ENCODE measurements at places on chromosomes 12 and 14. TPM values are rescaled to one million over a fixed set of nuclear protein-coding genes. Genes with fewer than 3 reads are reported as not detected.

Gene GSG1
- total RNA-seq: not detected

Gene ATP6V1D
- total RNA-seq: 31.7 TPM

Gene DDX54
- 107 TPM for total RNA-seq

Gene ANO4
- not detected for total RNA-seq

Gene KRT80
- not detected for total RNA-seq

Gene CCND2
- 255 TPM for total RNA-seq

Gene LARP4
- total RNA-seq: 64.0 TPM

- no peaks in the 10 kb centered on the region for H3K27me3 ChIP-seq
Observed at GRCh38 chr12:109870648-109871047, 9.7 kb downstream of the GLTP start.

DNA sequence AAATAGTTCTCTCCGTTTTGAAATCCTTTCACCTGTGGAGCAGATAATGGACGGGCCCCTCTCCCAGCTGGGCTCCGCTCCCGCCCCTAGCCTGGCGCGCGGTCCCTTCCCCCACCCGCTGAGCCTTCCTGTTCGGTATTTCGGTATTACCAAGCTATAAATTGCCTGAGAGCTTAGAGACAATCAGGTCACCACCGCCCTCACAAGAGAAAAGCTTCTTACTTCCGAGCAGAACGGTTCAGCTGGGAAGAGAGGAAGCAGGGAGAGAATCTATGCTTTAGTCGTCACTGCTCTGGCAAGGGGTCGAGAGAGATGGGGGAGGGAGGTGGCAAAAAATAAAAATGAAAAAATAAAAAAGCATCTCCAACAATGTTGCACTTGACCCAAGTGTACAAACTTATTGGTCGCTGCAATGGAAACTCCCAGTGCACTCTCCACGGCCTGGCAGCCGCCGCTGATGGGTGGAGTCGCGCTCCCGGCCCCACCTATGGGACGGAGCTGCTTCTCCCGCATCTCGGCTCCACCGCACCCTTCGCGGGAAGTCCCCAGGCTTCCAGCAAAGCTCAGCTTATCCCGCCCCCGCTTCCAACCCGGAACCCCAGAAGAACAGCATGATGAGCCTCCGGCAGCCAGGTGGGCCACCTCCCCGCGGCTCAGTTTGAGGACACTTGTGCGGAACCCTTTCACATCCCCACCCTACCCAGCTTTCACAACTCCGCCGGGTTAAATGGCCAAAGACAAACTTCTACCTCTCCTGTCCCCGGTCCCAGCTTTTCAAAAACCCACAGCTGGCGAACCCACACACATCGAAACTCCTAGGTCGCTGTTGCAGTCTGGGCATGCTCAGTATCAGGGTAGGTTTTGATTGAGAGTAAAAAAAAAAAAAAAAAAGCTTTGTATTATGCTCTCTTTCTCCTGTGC is 832 bp upstream of the SYT1 start:
- H3K4me3 ChIP-seq: no peak overlapping the region
- DNase-seq: no peak
- H3K4me1 ChIP-seq: no peaks in the 10 kb centered on the region
- no peak overlapping the region for H3K27ac ChIP-seq

DNA sequence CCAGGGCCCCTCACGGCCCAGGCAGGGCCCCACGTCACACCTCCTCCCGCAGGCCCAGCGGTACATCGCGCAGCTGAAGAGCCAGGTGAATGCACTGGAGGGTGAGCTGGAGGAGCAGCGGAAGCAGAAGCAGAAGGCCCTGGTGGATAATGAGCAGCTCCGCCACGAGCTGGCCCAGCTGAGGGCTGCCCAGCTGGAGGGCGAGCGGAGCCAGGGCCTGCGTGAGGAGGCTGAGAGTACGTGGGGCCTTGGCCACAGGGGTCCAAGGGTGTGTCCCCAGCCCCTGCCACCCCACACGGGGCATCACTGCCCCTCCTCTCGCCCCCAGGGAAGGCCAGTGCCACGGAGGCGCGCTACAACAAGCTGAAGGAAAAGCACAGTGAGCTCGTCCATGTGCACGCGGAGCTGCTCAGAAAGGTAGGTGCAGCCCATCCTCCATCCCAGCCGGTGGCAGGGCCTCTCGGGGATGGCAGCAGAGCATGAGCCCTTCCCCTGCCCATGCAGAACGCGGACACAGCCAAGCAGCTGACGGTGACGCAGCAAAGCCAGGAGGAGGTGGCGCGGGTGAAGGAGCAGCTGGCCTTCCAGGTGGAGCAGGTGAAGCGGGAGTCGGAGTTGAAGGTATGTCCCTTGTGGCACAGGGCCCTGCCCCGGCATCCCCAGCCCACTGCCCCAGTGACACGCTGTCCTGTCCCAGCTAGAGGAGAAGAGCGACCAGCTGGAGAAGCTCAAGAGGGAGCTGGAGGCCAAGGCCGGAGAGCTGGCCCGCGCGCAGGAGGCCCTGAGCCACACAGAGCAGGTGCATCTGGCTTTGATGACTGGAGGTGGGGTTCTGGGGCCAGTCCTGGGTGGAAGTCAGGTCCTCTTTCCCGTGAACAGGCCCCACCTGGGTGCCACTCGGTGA is 20.9 kb downstream of the HIP1R start:
- no peaks in the 10 kb centered on the region for H3K4me1 ChIP-seq
- H3K4me3 ChIP-seq: no peak overlapping the region
- no peak overlapping the region for H3K27ac ChIP-seq

GRCh38 chr14:71013551-71014192 is 106.4 kb downstream of the PCNX1 start:
- H3K4me1 ChIP-seq: peaks cover 40% of the 10 kb centered on the region
- no peaks in the 10 kb centered on the region for H3K27me3 ChIP-seq
- H3K27ac ChIP-seq: no peak overlapping the region
- DNase-seq: no peak
- no peak overlapping the region for H3K4me3 ChIP-seq

DNA sequence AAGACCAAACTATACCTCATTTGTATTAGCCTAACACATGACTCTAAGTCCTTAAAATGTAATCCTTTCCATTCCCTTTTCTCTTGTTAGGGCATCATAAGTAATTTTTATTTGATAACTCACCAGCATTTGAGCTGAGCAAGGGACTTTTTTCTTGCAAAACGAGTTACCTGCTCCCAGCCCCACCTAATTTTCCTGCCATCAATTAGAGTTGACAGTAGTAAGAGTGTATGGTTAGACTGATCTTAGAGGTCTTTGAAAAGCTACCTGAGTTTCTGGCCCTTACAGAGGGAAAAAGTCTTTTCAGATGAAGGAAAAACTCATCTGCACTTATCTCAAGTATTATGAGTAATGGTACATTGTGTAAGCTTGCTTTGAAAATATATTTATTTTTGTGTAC is 33.7 kb upstream of the AMN start:
- no peak overlapping the region for H3K4me3 ChIP-seq
- H3K4me1 ChIP-seq: peaks cover 7% of the 10 kb centered on the region
- H3K27me3 ChIP-seq: no peaks in the 10 kb centered on the region

DNA sequence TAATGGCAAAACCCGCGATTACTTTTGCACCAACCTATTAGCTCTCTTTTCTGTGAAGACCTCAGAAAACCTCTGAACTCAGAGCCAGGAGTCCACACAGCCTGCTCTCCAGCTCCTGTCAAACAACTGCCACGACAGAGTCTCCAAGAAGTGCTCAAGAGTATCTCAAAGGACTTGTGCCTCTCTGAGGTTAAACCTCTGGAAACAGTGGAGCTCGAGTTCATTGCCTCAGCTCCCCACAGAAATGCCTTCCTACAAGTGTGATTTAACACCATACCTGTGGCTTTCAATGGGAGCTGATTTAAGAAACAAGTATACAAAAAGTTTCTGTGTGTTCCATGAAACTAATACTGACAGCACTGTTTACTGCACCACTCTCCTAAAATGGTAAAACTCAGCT is 20.1 kb downstream of the ACTN1 start:
- H3K4me3 ChIP-seq: no peak overlapping the region
- no peaks in the 10 kb centered on the region for H3K27me3 ChIP-seq
- H3K4me1 ChIP-seq: peaks cover 40% of the 10 kb centered on the region
- no peak for DNase-seq
- peaks cover 2% of the 10 kb centered on the region for H3K36me3 ChIP-seq
- H3K27ac ChIP-seq: no peak overlapping the region

DNA sequence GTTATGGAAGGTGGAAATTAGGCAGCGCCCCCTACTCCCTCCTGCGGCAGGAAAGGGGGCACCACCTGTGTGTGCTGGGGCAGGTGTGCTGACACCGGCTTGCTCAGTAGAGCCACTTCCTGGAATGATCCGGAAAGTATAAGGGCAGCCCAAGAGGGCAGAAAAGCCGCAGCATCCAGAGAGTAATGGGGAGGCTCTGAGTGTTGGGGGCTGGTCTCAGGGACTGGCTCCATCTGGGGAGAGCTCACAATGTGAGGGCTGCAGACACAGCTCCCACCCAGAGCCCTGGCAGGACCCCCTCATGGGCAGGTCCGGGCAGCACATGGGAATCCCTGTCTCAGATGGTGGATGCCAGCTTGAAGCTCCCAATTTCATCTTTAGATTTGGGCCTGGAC is 187.6 kb upstream of the C14orf180 start:
- peak; percentile 13 for DNase-seq
- no peaks in the 10 kb centered on the region for H3K27me3 ChIP-seq
- H3K27ac ChIP-seq: no peak overlapping the region
- peaks cover 66% of the 10 kb centered on the region for H3K4me1 ChIP-seq
- no peak overlapping the region for H3K4me3 ChIP-seq

Data from activated CD4-positive, alpha-beta memory T cell treated with anti-CD3 and anti-CD28 coated beads for 36 hours (primary cell).